CD4-positive, alpha-beta T cell (primary cell): ENCODE measurements at places on chromosomes 6 and 20.
A peak's percentile ranks its signal among the peaks of the same experiment; 100 is the strongest.

- DNase-seq = no peak
Measured at GRCh38 chr20:44301285-44301684, 9.7 kb downstream of the FITM2 start.

GRCh38 chr6:78192057-78192456 is 539.2 kb downstream of the MEI4 start:
- no peak for DNase-seq

GRCh38 chr6:84967389-84967788 is 203.0 kb upstream of the TBX18 start:
- no peak for DNase-seq

DNA sequence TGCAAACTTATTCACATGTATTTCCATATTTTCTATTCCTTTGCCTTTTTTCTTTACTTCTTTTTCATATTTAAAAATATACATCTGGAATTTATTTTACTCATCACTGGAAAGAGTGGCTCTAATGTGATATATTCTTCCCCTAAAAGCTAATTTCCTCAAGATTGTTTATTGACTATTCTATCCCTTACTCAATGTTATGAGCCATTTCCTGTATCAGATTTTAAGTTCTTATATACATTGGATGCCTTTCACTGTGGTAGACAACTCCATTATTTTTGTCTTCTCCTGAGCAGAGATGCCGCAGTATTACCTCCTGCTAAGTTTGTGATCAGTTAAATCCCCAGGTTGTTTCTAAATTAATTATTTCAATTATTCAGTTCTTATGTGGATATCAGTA is 418.4 kb upstream of the JAG1 start:
- no peak for DNase-seq

GRCh38 chr6:126064748-126065401 is 78.5 kb downstream of the TRMT11 start:
- no peak for DNase-seq

- no peak for DNase-seq
Measured at GRCh38 chr6:89611666-89612065, 26.9 kb downstream of the LYRM2 start.

- DNase-seq = no peak
Measured at GRCh38 chr6:15331143-15331542, 85.3 kb downstream of the JARID2 start.

GRCh38 chr6:1381481-1382330 is 7.7 kb upstream of the FOXF2 start:
- peak; percentile 36 for DNase-seq

GRCh38 chr6:100370265-100370664 is 94.5 kb downstream of the SIM1 start:
- no peak for DNase-seq

GRCh38 chr20:12433724-12434123 is 516.0 kb downstream of the BTBD3 start:
- no peak for DNase-seq

- DNase-seq = no peak
Measured at GRCh38 chr20:2851086-2851485, 10.5 kb downstream of the VPS16 start.

DNA sequence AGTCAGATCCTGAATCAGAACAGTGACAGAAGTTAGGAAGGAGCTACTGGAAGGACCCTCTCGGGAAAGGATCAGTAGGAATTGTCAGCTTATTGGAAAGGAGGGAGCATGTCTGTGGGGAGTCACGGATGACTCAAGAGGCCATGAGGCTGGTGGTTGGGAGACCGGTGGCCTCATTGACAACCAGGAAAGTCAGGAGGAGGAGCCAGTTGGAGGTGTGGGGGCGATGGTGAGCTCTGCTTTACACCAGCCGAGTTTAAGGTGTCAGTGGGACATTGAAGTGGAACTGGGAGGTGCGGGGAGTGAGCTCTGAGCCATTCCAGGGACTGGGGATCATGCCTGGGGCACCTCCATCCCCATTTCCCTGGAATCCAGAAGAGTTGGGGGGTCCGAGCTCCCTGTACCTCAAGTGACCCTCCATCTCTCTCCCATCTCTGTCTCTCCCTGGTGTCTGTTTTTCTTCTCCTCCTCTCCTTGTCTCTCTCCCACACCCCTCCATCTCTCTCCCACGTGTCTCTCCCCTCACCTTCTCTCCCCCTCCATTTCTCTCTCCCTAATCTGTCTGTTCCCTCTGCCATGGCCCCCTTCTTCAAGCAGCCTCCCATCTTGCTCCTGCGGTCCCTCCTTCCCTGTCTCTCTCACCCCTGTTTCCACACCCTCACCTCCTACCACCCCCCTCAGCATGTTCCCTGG is 14.3 kb upstream of the ZBTB9 start:
- no peak for DNase-seq

DNA sequence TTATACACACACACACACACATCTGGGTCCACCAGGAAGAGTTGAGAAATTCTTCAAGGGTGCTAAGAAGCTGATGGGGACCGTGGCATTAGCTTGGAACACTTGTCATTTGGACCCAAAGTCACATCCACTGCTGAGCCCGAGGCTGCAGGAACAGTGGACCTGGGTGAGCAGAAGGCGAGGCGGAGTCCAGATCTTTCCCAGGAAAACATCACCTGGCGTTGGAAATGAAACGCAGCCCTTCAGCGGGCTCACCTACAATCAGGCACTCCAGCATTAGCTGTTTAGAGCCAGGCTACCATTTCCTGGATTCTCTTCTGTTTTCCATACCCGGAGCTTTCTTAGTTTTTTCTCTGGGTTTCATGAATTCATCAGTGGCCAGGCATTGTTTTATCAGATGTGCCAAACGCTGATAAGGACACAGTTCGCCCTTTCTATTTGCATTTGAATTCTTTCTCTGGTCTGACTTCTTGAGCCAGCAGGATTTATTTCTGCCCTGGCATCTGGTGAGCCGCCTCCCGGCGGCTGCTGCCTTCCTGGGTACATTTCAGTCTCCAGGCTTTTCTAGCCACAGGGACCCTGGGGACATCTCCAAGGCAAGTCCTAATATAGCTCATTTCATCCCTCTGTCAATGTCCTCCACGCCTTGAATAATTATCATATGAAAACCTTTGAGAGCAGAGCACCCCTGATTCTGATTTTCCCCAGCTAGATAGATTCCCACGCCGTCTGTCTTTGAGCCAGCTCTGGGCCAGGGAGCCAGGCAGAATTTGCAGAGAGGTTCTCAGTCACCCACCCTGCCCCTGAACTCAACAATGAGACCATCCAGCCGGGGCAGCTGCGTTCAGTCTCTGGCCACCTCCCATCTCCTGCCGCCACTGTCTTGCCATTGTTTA is 170.9 kb downstream of the TTLL2 start:
- no peak for DNase-seq

DNA sequence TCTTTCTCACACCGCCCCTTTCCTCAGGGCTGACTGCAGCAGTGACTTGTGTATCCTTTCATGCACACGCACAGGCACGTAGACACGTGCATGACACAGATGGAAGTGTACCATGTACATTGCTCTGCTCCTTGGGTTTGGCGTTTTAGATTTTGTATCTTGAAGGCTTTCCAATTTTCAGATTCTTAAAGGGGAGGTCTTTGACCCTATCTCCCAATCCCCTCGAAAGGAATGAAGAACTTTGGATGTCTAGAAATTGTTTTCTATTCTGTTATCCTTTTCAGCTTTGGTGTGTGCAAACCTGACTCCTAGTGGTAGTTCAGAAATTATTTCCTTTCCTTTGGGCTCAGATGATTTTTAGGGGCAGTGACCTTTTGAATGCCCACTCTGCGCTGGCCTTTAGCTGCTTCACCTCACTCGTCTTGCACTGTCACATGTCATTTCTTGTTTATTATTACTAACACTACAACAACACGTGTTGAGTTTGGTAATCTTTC is 63.0 kb downstream of the HIVEP1 start:
- no peak for DNase-seq

DNA sequence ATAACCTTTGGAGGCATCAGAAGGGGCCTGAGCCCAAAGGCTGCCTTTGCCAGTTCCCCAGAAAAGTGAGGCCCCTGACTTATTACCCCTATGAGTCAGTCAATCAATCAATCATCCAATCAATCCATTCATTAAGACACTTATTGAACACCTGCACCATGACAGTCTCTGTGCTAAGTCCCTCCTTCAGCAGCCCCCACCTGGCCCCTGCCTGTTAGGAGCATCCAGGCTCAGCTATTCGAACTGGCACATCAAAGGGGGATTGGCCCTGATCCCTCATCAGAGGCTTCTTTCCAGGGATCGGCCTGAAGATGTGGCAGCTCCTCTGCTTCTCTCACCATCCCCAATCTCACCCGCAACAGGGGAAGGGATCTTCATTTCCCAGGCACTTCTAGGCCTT is 27.7 kb upstream of the VEGFA start:
- DNase-seq = no peak

DNA sequence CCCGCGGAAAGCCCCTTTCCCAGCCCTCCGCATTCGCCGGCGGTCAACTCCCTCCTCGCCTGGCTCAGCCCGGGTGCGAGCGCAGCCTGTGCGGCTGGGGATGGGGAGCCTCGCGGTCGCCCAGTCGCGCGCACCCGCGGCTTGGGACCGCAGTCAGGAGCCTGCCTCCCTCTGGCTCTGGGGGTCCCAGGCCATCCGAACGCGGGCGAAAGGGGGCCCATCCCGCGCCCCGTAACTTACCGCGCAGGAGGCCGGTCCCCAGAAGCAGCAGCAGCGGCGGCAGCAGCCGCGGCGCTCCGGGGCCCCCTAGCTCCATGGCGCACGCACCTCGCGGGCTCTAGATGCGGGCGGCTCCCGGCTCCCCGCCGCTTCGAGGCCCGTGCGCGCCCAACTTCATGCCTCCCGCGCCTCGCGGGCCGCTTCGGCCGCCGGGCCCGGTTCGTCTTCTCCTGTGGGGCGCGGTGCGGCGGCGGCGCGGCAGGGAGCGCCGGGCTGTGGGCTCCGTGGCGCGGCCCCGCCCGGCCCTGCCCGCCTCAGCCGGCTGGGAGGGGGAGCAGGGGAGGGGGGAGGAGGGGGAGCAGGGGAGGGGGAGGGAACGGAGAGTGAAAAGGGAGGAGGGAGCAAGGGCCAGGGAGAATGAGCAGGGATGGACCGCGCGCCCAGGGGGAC is at the start of gene CHRNA4:
Gene CHRNA4 (minus strand): TSS at position 500 of the 669 bp plus-strand sequence. CDS start 184 bp downstream, at position 316.
- DNase-seq = no peak

DNA sequence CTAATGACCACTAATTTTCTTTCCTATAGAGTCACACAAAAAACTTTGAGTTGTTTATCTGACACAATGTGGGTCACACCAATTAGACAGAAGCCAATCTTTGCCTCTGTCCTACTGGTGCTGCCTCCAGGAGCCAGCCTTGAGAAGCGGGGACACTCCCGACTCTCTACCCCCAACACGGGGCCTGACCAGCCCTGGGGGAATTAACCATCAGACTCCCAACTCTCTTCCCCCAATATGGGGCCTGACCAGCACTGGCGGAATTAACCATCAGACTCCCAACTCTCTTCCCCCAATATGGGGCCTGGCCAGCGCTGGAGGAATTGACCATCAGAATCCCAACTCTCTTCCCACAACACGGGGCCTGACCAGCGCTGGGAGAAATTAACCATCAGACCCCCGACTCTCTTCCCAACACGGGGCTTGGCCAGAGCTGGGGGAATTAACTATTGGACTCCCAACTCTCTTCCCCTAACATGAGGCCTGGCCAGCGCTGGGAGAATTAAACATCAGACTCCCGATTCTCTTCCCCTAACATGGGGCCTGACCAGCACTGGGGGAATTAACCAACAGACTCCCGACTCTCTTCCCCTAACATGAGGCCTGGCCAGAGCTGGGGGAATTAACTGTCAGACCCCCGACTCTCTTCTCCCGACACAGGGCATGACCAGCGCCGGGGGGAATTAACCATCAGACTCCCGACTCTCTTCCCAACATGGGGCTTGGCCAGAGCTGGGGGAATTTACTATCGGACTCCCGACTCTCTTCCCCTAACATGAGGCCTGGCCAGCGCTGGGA is 12.5 kb downstream of the CST7 start:
- DNase-seq = no peak

GRCh38 chr20:29318871-29319461 is 1938.5 kb upstream of the DEFB115 start:
- no peak for DNase-seq

- DNase-seq = peak; percentile 28
Measured at GRCh38 chr20:46255440-46256104, 52.7 kb downstream of the CDH22 start.

DNA sequence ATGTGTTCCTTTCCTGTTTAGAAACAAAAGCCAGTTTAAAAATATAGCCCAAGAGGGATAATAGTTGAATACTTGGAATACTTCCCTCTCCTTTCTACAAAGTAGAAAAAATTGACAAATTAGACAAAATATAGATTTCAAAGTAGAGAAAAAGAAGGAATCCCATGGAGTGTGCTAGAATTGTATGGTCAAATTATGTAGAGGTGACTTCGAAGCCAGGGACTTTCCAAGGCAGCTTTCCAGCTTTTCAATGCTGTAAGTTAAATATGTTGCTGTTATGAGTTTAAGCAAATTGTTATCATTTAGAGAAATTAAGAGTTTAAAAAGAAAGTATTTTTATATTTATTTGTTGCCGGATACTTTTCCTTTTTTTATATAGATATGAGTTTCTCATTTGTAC is 415.5 kb upstream of the OPRM1 start:
- no peak for DNase-seq

- DNase-seq = no peak
Measured at GRCh38 chr6:11917951-11918738, 94.0 kb upstream of the HIVEP1 start.

GRCh38 chr6:137473598-137473997 is 20.6 kb downstream of the OLIG3 start:
- DNase-seq = no peak

GRCh38 chr6:57209030-57209429 is 13.1 kb downstream of the RAB23 start:
- no peak for DNase-seq

- DNase-seq = peak; percentile 84
Measured at GRCh38 chr20:41135187-41135887, 2.0 kb upstream of the PLCG1 start.

DNA sequence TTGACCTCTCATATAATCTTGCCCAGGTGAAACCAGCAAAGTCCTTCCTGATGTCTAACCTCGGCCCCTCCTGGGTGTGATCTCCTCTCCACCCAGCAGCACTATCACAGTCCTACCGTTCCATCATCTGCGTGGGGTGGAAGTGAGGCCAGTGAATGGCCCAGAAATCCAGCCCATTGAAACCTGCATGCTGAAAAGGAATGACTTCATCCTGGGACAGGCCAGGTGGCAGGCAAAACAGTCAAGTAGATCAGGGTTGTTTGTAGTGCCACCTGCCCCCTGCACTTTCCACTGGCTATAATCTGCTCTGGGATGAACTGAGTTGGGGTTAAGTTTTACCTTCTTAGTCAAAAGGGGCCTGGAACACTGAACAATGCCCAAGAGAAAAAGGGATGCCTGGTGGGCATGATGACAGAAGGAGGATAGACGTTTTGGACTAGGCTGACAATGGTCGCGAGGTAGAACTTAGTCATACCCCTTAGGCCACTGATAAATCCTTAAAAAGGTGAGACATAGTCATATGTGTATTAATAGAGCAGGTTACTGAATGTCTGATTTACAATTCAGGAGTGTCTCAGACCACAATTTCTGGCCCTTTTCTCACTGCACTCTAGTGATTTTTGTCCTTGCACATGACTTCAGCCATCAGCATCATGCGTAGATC is 8.1 kb upstream of the HSP90AB1 start:
- DNase-seq = no peak

- no peak for DNase-seq
Measured at GRCh38 chr6:87702589-87702945, 534 bp upstream of the AKIRIN2 start.

- no peak for DNase-seq
Measured at GRCh38 chr20:7993238-7993637, 26.3 kb downstream of the TMX4 start.

- DNase-seq = no peak
Measured at GRCh38 chr6:157438611-157439111, 57.7 kb downstream of the ZDHHC14 start.

- DNase-seq = no peak
Measured at GRCh38 chr20:62258499-62259293, 20.4 kb downstream of the OSBPL2 start.
